ENCODE measurements at places on chromosomes 1 and 21.

DNA sequence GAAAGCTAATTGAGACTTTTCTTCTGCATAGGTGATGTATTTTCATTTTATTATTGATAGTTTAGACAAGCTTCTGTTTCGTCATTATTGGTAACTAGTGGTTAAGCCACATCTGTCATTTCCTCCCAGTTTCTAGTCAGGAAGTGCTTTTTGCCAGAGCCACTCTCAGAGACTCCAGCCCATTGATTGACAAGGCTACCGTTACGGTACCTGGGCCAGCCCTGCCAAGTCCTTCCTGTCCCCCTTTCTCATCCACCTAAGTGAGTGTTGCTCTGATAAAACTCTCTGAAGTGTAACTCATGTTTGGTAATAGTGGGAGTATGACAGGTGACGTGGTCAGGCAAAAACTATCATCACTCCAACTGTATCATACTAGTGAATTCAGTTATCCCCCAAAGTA, 29.6 kb upstream of the AGL start:
- H3K4me3 ChIP-seq = no peak overlapping the region
- no peaks in the 10 kb centered on the region for H3K36me3 ChIP-seq
- no peak for DNase-seq
- H3K27me3 ChIP-seq = no peaks in the 10 kb centered on the region

DNA sequence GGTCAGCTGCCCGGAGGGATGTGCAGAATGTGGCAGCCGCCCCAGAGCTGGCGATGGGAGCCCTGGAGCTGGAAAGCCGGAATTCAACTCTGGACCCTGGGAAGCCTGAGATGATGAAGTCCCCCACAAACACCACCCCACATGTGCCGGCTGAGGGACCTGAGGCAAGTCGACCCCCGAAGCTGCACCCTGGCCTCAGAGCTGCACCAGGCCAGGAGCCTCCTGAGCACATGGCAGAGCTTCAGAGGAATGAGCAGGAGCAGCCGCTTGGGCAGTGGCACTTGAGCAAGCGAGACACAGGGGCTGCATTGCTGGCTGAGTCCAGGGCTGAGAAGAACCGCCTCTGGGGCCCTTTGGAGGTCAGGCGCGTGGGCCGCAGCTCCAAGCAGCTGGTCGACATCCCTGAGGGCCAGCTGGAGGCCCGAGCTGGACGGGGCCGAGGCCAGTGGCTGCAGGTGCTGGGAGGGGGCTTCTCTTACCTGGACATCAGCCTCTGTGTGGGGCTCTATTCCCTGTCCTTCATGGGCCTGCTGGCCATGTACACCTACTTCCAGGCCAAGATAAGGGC, 33.5 kb upstream of the LHX4 start:
- no peaks in the 10 kb centered on the region for H3K27me3 ChIP-seq
- no peak overlapping the region for H3K27ac ChIP-seq
- H3K4me1 ChIP-seq = no peaks in the 10 kb centered on the region
- DNase-seq = no peak
- H3K4me3 ChIP-seq = no peak overlapping the region
- H3K36me3 ChIP-seq = peaks cover 9% of the 10 kb centered on the region

DNA sequence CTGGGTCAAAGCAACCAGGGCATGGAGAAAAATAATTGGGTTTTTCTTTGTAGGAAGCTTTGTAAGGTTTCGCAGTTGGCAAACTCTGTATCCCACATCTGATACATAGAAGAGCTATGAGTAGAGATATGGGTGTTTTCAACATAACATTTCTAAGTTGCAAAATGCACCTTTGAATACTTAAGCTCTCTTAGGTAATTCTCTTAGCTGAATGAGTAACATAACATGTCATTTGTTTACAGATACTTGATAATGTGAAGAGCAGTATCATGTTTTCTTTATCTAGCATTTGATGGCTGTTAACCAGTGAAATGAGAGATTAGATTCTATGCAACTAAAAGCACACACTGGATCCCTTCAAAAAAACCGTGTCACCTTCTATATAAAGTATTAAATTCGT, 21.6 kb downstream of the RAVER2 start:
- H3K4me1 ChIP-seq = no peaks in the 10 kb centered on the region
- peaks cover 5% of the 10 kb centered on the region for H3K36me3 ChIP-seq
- H3K4me3 ChIP-seq = no peak overlapping the region
- H3K27ac ChIP-seq = no peak overlapping the region

- no peaks in the 10 kb centered on the region for H3K27me3 ChIP-seq
- H3K27ac ChIP-seq = no peak overlapping the region
- no peak for DNase-seq
Observed at GRCh38 chr1:79827446-79827845, 820.9 kb upstream of the ADGRL4 start.

- no peak overlapping the region for H3K27ac ChIP-seq
- peaks cover 26% of the 10 kb centered on the region for H3K4me1 ChIP-seq
- peak; percentile 90 for DNase-seq
- no peak overlapping the region for H3K4me3 ChIP-seq
Observed at GRCh38 chr1:7539769-7540175, 231.3 kb upstream of the VAMP3 start.
